Stimulated activated CD4-positive, alpha-beta T cell treated with anti-CD3 and anti-CD28 coated beads, TNF-alpha, amount 100 ng/mL, for 1 hour (primary cell): ENCODE measurements at places on chromosomes 6 and 20.

GRCh38 chr6:131116755-131117360 lies 18.4 kb upstream of the AKAP7 start:
- no peak for DNase-seq

DNA sequence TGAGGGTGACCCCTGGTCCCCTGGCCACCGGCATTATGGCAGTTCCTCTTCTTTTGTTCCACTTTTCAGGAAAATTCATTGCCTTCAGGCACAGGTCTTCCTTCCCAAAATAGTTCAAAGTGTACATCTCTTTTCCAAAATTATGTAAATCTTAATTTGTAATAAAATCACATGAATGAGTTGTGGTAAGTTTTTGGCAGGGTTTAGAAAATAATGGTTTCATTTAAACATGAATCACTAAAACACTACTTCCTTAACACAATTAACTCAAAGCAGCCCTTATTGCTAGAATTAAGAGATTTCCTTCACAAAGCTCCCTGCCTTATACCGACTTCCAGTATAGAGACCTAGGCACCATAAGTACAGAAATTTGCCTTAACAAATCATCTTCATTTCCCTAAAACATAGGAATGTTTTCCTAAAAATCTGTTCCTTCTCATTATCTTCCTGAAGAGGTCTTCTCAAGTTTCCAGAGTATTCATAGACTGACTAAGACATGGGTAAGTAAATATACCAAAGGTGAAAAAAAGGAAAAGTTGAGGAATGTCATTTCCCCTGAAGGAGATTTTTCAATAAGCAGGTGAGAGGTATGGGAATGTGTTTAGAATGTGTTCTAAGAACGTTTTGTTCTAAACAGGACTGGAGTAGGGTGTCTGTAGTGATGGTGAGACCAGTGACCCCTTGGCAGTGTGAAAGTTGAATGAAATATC lies 148.2 kb upstream of the CITED2 start:
- DNase-seq = no peak

- no peak for DNase-seq
These were observed 42.7 kb upstream of the GCNT2 start for GRCh38 chr6:10478187-10479040.

GRCh38 chr6:67450641-67451040 lies 1184.4 kb upstream of the ADGRB3 start:
- no peak for DNase-seq

GRCh38 chr20:12203981-12204380 lies 286.3 kb downstream of the BTBD3 start:
- no peak for DNase-seq

DNA sequence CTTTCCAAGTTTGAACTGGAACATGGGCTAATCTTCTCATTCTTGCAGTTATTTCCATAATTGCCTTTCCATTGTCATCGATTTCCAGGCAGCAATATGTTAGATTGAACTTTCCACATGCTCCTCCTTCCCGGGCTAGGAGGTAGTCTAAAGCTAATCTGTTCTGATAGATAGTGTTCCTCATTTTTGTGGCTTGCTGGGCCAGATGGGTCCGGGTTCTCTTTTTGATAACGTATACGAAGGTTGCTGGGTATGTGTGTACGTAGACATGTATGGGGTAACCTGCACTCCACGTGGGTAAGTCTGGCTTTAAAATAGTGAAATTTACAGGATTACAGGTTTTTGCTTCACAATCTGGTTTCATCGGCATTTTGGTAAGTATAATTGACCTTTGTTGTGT lies 14.0 kb upstream of the GMPR start:
- DNase-seq = no peak

GRCh38 chr20:2114990-2115681 lies 13.5 kb downstream of the STK35 start:
- DNase-seq = no peak

GRCh38 chr6:63750400-63750799 lies 114.8 kb downstream of the PHF3 start:
- no peak for DNase-seq

- DNase-seq = no peak
These were observed 23.1 kb downstream of the FBXL4 start for GRCh38 chr6:98924647-98925046.

- DNase-seq = no peak
These were observed 31.9 kb downstream of the NUDT3 start for GRCh38 chr6:34360556-34360955.

- no peak for DNase-seq
These were observed 147.0 kb downstream of the LINC00237 start for GRCh38 chr20:20959031-20959755.

DNA sequence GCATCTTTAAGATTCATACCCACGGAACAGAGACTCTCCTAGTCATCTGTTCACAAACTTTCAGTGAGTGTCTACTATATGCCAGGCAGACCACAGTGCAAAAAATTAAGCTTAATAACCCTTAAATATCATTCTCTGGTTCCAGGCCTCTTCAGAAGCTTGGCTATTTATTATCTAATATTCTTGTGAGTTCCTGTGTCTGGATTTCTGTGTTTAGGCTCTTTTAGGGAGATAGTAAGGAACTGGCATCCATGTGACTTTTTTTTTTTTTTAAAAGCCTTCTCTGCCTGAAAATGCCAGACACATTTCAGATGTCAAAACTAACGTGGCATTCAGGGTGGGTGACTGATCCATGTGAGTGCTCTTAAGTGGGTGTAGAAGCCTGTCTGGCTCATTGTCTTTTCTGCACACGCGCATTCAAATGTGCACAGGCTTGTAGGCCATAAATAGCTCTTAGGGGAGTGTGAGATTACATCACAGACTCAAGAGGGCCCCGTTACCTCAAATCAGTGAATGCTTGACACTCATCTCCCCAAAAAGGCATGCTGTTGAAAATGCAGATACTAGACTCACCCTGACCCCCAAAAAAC lies 141.9 kb downstream of the GMPR start:
- DNase-seq = no peak

DNA sequence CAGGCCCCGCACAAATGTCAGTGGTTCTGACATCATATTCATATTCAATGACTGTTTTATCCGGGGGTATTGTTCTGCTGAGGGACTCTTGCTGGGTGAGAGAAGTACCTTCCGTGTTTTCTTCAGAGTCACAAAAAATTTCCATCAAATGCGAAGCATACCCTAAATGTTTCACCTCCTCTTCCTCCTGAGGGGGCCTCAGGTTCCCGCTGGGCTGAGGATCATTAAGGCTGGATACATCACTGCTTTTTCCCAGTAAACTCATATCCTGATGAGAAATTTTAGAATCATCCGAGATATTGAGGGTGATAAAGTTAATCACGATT lies 42.8 kb downstream of the IL20RA start:
- DNase-seq = no peak

DNA sequence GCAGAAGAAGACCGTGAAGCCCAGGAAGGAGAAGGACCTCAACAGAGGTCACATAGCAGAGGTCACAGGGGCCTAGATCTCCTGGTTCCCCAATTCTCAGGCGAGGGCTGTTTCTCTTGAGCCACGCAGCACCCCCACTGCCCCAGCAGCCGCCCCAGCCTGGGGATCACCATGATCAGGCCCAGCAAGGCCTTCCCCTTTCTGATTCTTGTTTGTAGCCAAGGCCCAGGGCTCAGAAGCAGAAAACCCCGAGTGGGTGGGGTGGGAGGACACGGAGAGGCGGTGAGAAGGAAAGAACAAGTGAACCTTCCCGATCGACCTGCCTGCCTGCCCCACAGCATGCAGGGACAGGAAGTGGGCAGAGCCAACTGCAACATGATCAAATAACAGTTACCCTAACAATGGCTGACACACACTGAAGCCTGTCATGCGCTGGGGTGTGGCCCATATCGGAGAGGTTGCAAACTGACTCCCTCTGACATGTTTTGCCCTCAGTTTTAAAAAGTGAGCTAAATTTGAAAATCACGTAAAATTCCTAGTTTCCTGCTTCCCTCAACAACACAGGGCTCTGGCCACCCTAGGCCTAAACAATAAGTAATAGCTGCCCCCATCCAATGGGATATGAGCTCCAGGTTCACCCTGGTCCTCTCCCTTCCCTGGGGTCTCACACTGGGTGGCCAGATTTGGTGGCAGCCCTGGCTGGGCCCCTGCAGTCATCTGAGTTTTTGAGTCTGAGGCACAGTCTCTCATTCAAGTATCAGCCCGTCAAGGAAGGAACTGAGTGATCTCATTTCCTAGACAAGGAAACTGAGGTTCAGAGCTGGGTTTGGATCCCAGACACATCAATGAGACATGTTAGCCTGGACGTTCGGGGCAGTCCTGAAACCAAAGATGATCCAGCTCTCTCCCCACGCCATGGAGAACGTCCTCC lies 6.5 kb downstream of the PEDS1 start:
- peak; percentile 60 for DNase-seq

DNA sequence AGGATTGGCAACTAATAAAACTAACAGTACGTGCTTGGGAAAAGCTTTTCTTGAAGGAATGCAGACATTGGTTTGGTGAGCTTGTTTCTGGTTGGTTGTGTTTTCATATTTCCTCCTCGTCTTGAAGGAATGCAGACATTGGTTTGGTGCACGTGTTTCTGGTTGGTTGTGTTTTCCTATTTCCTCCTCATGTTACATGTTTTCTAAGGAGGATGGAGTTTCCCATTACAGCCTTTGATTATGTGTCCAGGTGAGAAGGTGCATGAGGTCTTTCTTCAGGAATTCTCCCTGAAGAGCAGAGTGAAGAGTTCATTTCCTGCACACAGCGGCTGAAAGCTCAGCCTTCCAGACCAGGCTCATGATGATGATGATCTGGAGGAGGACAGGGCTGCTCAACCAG lies 190.6 kb downstream of the SMOC2 start:
- DNase-seq = no peak

DNA sequence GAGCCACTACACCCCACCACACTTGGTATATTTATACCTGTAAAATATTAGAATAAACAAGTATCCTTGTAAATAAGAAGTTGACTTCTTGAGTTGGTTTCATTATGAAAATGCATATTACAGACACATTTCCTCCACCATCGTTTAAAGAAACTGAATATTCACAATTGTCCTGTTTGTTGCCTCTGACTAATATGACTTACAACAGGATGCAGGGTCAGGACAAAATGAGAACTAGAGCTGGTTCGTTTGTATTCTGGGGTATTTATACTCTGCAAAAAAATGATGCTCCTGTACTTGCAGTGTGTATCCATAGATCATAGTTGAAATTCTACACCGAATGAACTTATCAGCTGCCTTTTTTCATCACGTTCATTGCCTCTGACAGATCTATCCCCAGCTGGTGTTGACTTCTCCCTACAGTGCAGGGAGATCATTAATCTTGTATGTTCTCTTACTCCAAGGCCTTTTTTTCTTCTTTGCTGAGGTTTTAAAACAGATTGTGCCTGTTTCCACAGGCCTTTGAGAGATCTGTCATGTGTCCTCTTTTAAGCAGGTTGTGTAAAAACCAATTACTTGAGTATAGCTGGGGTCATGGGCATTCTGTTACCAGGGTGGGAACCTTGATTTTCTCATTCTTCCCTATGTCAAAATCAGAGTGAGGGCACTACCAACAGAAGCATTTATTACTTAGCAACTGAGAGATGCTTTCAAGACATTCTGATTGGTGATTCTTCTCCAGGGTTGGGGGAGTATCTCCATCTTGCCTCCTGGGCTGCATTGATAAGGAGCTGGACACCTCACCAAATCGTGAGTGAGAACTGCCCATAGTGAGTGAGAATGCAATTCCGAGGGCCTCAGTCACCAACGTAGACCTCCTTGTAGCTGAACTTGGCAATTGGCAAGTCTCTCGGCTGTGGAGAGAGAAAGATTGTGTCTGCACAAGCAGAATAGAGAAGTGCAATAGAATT lies 78.8 kb upstream of the CD83 start:
- DNase-seq = no peak

GRCh38 chr6:154928325-154928922 lies 66.7 kb upstream of the TIAM2 start:
- DNase-seq = peak; percentile 22

GRCh38 chr6:39573541-39573940 lies 151.7 kb downstream of the KIF6 start:
- no peak for DNase-seq

- no peak for DNase-seq
These were observed 16.9 kb upstream of the RFPL4B start for GRCh38 chr6:112330071-112330878.

- DNase-seq = no peak
These were observed 49.9 kb downstream of the EZR start for GRCh38 chr6:158769234-158769770.

- DNase-seq = no peak
These were observed 205.5 kb downstream of the ZNF217 start for GRCh38 chr20:53387983-53388675.

DNA sequence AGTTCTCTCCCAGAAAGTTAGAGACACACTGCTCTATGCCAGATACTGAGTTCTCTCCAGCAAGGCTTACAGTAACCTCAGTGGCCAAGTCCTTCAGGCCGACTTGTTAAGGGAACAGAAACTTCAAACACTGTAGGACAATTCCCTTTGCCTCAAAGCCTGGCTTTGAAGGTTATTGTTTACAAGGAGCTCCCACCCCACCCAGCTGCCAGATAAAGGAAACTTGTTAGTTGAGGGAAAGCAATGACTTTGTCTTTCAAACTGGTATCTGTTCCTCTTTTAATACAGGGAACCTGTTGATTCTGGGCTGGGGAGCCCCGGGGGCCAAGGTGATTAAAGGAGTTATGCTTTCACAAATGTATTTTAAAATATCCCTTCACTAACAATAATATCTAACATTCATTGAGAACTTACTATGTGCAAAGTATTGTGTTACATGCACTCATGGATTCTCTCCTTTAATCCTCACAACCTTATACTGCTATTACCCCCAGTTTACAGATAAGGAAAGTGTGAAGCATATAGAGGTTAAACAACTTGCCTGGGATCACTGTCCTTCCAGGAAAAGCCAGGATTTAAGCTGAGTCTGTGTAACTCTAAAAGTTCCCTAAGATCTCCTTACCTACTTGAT lies 27.6 kb upstream of the CDKN1A start:
- DNase-seq = no peak

- DNase-seq = no peak
These were observed 197.0 kb downstream of the DLL1 start for GRCh38 chr6:170093658-170094596.

GRCh38 chr20:63563225-63563935 lies 9.4 kb downstream of the FNDC11 start:
- DNase-seq = no peak

- no peak for DNase-seq
These were observed 94.4 kb downstream of the LAMP5 start for GRCh38 chr20:9608639-9609340.

DNA sequence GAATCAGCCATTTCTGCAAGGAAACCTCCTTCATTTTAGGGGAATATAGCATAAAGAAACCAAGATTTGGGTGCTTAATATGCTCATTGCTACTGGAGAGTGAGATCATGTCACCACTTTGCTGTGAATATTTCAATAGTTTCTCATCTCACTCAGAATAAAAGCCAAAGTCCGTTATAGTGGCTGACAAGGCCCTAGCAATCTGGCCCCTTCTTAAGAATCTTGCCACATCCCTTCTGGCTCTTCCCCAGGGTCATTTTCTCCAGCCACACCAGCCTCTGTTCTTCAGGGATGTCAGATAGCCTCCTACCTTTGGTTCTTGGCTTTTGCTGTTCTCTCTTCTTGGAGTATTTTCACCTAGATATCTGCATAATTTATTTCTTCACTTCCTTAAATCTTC lies 24.8 kb upstream of the MLIP start:
- no peak for DNase-seq

- no peak for DNase-seq
These were observed 88.3 kb upstream of the PAK5 start for GRCh38 chr20:9927224-9927623.

GRCh38 chr6:10838794-10839333 lies 525 bp upstream of the MAK start:
- no peak for DNase-seq

- DNase-seq = no peak
These were observed 16.8 kb upstream of the AKIRIN2 start for GRCh38 chr6:87718662-87719433.
